ENCODE measurements at places on chromosomes 5 and 9.

- no peak for DNase-seq
These were observed 30.6 kb upstream of the COL5A1 start for GRCh38 chr9:134611046-134611445.

GRCh38 chr9:118570066-118570465 lies 799.2 kb downstream of the BRINP1 start:
- DNase-seq = no peak

GRCh38 chr5:173392172-173392571 lies 64.0 kb upstream of the STC2 start:
- no peak for DNase-seq

DNA sequence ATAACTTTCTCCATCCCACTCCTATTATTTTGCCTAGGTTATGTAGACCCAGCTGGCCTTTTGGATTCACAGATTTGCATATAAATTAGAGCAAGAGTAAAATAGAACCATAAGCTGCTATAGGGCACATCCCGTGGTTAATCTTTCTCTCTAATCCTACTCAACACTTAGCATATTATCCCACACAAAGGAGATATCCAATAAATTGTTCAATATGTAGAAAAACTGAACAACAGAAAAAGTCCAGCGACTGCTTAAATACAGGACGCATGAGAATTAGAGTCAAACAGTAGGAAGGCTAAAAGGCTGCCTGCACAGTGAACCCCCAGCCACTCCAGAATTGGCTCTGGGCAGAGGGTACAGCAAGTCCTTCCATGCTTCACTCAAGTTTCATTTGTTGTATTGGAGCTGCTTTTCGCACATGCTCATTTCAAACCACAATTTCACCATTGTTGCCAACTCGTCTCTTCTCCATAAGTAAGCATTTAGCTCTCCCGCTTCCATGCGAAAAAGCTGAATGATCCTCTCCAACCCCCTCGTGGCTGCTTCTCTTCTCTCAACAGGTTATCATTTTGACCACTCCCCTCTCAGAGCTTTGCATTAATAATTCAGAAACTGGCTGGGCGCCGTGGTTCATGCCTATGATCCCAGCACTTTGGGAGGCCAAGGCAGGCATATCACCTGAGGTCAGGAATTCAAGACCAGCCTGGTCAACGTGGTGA lies 14.1 kb upstream of the IQGAP2 start:
- DNase-seq = no peak

GRCh38 chr9:127142931-127143464 lies 20.6 kb upstream of the ANGPTL2 start:
- no peak for DNase-seq

DNA sequence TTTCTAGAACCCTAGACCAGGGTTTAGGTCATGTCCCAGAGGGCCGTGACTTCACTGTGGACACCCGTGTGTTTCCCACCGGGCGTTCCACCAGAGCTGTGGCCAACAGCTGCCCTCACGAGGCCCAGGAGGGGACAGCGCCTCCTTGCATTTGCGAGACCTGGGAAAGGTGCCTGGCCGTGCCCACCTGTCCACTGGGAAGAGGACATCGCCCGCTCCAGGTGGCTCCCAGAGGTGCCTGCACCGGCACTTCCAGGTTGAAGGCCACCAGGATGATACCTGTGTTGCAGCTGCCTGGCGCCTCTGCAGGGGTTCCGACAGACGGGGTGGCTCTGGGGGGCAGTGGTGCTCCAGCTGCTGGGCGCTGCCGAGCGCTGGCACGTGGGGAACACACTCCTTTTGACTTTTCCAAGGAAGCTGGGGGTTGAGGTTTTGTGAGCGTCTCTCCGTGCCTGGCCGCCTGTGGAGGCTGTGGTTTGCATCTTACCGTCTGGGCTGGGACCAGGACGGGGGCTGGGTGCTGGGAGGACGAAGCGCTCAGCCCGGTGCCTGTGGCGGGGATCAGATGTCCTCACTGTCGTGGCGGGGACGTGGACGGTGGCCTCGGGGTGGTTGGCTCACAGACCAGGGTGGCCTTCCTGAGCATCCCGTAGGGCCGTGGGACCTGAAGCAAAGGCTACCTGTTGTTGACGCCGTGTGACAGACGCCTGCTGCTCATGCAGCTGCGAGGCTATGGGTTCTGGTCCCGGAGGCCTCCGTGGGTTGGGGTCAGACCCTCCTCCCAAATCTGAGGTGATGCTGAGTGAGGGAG lies 19.2 kb downstream of the NKD2 start:
- no peak for DNase-seq

DNA sequence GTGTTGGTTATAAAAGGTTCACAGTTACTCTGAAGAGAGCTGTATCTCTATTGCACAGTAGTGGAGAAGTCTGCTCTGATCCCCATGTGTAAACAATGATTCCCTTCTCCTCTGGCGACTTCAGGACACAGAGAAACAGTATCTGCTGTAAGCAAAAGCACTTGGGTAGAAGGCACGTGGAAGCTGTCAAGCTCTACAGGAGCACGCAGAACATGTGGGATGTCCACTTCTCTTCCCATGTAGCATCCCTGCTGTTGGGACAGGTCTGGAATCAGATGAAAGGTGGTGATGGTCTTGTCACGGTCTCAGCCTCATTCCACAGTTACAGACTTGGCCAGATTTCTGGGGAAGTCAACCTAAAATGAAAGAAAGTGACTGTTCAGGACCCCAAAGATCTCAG lies 9.4 kb upstream of the MAPK9 start:
- no peak for DNase-seq

- DNase-seq = no peak
These were observed 1.3 kb downstream of the PCSK5 start for GRCh38 chr9:75891771-75892215.

- DNase-seq = no peak
These were observed 31.5 kb upstream of the INSYN2B start for GRCh38 chr5:170011751-170012150.

DNA sequence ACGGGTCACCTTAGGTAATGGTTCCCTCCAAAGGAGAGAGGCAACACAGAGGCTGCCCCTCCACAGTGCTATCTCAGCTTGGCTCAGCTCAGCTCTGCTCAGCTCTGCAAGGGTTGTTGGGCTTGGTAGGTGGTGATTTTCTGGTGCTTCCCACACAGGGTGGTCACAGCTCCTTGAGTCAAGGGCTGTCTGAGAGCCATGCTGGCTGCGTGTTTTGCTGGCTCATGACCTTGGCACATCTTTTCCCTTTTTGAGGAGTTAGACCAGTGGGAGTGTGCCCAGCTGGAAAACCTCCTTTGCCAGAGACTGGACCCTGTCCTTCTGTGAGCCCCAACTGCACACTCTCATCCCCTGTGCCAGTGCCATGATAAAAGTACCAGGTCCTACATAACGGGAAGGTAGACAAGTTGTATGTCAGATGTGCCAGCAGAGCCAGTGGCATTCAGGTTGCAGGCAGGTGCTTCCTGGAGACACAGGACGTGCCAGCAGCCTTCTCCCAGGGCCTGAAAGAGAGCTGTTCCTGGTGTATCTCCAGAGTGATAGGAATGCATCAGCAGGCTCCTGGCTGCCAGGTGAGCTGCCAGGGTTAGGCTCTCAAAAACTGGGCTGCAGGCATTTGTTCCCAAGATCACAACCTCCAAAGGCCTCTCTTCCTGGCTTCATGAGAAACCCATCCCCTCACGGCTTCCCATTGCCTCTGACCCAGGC lies 118.6 kb upstream of the CXCL14 start:
- no peak for DNase-seq

- DNase-seq = peak; percentile 41
These were observed 93.4 kb downstream of the KCNIP1 start for GRCh38 chr5:170597109-170597751.

DNA sequence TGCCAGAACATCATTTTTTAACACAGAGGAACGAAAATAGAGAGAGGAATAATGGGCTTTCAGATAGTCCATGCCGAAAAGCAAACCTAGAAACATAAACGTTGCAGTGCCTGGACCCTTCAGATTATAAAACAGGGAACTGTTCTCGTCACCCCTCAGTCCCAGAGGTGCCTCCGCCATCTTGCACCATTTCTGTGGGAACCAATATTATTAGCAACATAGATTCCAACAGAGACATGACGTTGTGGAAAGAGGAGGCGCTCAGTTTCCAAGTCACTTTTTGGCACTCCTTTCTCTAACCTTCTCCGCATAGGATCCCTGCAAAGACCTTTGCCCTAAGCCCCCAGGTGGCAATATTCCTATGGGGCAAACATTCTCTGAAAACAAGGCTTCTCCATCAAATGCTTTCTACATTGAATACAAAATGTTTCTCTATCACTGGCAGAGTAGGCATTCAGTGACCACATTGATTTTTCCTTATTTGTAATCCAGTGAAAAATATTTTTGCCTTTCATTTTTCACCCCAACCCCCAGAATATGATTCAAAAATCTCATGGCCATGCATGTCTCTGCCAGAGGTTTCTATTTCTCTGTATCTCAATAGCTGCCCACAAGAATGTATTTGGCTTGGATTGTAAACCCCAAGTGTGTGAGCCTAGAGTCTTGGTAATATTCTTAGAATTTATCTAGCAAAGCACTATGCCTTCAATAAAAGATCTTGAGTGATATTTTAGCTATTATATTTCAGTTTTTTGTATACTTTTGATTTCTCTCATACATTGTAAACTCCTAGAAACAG lies 500.8 kb upstream of the WWC1 start:
- DNase-seq = no peak

DNA sequence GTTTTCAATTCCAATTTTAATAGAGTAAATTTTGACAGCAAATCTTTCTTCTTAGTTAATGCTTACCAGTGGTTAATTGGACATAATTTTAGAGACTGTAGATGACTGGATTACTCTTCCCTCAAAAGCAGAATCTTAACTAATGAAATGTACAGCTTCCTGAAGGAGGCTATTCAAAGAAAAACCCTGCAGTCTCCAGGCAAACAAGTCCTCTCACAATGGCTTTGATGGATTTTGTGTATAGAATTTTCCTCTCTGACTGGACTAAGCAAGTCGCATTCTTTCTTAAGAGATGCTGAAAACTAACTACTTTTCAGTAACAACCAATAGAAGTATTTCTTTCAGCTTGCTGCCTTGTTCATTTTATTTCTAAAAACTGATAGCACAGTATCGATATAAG lies 35.7 kb upstream of the TMED7 start:
- DNase-seq = no peak

- peak; percentile 12 for DNase-seq
These were observed 14.9 kb downstream of the IL4 start for GRCh38 chr5:132688536-132689339.

- peak; percentile 89 for DNase-seq
These were observed 468.9 kb downstream of the ACTL7B start for GRCh38 chr9:108386859-108387384.

- no peak for DNase-seq
These were observed 791.9 kb upstream of the CDH6 start for GRCh38 chr5:30401479-30402058.

DNA sequence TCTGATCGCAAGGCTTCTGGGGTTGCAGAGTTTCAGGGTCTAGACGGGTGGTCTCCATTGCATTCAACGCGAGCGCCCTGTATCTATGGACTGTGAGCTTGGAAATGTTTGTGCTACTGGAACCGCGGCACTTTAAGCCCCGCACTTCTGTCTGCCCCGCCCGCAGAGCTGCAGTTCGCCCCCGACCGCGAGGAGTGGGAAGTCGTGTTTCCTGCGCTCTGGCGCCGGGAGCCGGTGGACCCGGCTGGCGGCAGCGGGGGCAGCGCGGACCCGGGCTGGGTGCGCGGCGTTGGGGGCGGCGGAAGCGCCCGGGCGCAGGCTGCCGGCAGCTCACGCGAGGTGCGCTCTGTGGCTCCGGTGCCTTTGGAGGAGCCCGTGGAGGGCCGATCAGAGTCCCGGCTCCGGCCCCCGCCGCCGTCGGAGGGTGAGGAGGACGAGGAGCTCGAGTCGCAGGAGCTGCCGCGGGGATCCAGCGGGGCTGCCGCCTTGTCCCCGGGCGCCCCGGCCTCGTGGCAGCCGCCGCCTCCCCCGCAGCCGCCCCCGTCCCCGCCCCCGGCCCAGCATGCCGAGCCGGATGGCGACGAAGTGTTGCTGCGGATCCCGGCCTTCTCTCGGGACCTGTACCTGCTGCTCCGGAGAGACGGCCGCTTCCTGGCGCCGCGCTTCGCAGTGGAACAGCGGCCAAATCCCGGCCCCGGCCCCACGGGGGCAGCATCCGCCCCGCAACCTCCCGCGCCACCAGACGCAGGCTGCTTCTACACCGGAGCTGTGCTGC lies 1.0 kb downstream of the ADAMTS19 start:
- peak; percentile 26 for DNase-seq

DNA sequence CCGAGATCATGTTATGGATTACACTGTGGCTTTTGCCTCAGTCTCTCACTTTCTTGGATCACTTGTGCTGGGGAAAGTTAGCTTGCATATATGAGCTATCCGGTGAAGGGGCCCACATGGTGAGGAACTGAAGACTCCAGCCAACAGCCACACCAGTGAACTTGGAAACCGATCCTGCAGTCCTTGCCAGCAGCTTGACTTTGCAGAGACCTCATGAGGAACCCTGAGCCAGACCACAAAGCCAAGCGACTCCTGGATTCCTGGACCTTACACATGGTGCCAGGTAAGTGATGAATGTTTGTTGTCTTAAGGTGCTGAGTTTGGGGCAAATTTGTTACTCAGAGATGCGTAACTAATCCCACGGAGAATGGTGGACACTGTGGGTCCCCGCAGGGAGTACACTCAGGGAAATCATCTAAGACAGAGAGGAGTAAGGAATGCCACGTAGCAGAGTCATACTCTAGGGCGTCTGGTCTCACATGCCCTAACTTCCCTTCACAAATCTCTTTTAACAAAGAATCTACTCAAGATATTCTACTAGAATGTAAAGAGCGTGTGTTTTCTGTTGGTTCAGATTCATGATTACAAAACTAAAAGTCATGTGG lies 76.5 kb upstream of the PJA2 start:
- DNase-seq = no peak

DNA sequence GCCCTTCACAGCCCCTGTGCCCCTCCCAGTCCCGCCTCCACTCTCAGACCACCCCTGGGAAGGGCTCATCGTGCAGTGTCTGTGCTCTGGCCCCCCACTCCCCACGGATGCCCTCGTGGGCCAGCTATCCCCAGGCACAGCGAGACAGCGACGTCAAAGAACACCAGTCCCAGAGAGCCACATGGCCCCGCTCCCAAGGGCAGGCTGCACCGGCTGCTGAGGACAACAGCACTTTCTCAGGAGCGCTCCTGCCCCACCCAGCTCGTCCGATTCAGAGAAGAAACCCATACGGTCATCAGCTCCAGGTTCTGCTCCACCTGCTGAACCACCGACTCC lies 4.8 kb upstream of the SNAPC4 start:
- no peak for DNase-seq

- DNase-seq = no peak
These were observed 485.1 kb upstream of the CD180 start for GRCh38 chr5:67681703-67682102.

DNA sequence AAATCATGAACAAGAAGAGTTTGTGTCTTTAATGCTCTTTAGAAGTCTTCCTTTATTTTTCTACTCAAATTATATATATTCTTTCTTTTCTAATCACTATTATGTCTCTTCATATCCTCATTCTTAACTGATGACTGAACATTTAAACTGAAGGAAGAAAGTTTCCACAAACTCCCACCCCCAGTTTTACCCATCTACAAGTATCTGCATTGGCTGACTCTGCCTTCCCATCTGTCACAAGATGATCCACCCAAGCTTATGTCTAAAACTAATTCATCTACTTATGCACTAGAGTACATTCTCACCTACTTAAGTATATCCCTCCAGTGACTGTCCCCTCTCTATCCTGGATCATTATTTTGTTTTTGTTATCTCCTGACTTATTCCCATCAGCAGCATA lies 344.5 kb downstream of the PRR16 start:
- no peak for DNase-seq

Measured in HCEC 1CT (cell line).